ENCODE measurements at places on chromosomes 4 and X. TPM values are rescaled to one million over a fixed set of nuclear protein-coding genes. Genes with fewer than 3 reads are reported as not detected.

- peak; percentile 55 for DNase-seq
- no peaks in the 10 kb centered on the region for H3K36me3 ChIP-seq
- no peaks in the 10 kb centered on the region for H3K4me1 ChIP-seq
- H3K27me3 ChIP-seq, result peaks cover 8% of the 10 kb centered on the region
- H3K27ac ChIP-seq, result no peak overlapping the region
- no peak overlapping the region for H3K4me3 ChIP-seq
Observed at GRCh38 chr4:2085496-2085901, 26.4 kb downstream of the NAT8L start.

- H3K4me3 ChIP-seq, result no peak overlapping the region
- no peaks in the 10 kb centered on the region for H3K4me1 ChIP-seq
- H3K36me3 ChIP-seq, result no peaks in the 10 kb centered on the region
- H3K27ac ChIP-seq, result no peak overlapping the region
- H3K27me3 ChIP-seq, result no peaks in the 10 kb centered on the region
- DNase-seq, result no peak
Observed at GRCh38 chrX:44903830-44904530, 31.0 kb downstream of the KDM6A start.

- no peaks in the 10 kb centered on the region for H3K36me3 ChIP-seq
- no peak overlapping the region for H3K27ac ChIP-seq
- H3K4me1 ChIP-seq, result no peaks in the 10 kb centered on the region
- no peaks in the 10 kb centered on the region for H3K27me3 ChIP-seq
- no peak overlapping the region for H3K4me3 ChIP-seq
Observed at GRCh38 chrX:118271775-118272174, 74.1 kb upstream of the WDR44 start.

Gene HS6ST2
- total RNA-seq, result 46.4 TPM

Gene KDR
- 5.9 TPM for total RNA-seq

Gene FRMD7
- not detected for total RNA-seq
